ENCODE measurements at places on chromosomes 2 and 18.

- DNase-seq: no peak
Measured at GRCh38 chr2:191611614-191612013, 66.3 kb upstream of the NABP1 start.

DNA sequence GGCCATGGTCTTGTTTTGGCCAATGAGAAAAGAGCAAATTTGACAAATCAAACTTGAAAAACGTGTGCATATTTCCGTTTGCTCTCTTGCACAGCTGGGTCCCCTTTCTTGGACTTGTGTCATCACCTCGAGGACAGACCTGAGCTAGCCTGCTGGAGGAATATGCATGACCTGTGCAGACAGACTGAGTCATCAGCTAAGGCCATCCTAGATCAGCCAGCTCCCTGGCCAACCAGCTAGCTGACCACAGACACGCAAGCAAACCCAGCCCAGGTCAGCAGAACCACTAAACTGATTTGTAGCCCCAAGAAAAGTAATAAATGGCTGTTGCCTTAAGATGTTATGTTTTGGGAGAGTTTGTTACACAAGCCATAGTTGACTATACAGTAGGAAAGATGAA is 61.3 kb upstream of the PAX3 start:
- no peak for DNase-seq

GRCh38 chr2:95038635-95039298 is 13.3 kb downstream of the MAL start:
- DNase-seq: no peak

DNA sequence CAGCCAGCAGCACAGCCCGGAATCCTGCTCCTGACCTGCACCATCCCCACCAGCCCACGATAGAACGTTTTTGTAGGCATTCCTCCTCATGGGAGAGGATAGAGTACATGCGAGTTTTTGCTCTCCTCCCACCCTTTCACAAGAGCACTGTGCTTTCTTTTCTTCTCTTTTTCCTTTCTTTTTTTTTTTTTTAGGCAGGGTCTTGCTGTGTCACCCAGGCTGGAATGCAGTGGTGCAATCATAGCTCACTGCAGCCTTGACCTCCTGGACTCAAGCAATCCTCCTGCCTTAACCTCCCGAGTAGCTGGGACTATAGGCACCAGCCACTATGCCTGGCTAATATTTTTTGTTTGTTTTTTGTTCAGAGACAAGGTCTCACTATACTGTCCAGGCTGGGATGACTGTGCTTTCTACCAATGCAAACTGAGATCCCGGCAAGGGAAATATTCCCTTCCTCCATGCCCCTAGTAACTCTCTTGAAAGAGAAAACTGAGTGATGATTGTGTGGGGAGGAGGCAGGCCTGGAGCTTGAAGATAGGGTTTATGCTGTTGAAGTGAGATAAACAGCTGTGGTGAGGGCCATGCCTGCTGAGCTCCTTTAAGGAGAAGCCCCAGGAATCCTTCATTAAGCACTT is 82.6 kb upstream of the TXNDC2 start:
- no peak for DNase-seq

GRCh38 chr2:113080134-113080533 is 12.4 kb downstream of the IL1F10 start:
- peak; percentile 58 for DNase-seq

DNA sequence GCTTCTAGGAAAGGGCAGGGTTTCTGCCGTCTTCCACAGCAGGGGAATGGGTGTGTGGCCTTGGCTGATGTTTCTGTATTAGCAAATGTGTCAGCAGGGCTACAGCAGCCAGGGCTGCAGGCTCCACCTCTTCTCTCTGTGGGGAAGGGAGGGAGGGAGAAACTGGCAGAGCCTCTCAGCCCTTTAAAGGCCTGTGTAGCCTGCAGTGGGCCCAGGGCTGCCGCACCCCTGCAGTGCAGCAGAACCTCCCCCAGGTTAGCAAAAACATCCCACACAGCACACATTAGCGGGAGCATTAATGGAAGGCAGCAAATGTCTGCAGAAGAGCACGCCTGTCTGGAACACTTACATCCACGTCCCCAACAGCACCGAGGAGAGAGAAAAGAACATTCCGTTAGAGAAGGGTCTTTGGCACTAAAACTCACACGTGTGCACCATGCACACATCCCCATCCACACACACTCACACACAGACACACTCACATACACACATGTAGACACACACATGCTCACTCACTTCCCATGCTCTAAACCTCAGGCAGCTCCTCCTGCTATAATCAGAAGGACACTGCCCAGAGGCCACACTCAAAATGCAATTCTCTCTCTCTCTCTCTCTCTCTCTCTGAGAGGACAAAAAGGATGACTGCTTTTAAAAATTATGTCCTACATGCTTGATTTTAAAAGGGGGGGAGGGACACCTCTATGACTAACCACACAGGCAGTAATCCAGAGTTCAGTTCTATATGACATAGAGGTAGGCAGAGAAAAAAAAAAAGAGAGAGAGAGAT is 24.1 kb downstream of the MRPL35 start:
- peak; percentile 74 for DNase-seq

GRCh38 chr2:239289545-239289944 is 111.3 kb downstream of the HDAC4 start:
- DNase-seq: no peak

DNA sequence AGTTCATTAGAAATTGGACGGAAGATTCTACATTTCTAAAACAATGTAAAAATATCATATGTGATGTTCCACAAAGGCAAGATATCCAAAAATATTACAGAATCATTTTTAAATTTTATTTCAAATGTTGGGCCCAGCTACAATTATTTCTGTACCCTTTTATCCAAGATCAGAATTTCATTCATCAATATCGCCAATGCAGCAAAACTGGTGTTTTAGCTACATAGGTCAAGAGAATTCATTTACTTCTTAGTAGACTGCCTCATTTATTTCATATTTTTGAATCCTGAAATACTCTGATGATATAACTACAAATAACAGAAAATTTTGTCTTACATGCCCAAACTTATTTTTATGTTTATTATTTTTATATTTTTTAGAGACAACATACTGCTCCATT is 143.1 kb downstream of the CMPK2 start:
- no peak for DNase-seq

DNA sequence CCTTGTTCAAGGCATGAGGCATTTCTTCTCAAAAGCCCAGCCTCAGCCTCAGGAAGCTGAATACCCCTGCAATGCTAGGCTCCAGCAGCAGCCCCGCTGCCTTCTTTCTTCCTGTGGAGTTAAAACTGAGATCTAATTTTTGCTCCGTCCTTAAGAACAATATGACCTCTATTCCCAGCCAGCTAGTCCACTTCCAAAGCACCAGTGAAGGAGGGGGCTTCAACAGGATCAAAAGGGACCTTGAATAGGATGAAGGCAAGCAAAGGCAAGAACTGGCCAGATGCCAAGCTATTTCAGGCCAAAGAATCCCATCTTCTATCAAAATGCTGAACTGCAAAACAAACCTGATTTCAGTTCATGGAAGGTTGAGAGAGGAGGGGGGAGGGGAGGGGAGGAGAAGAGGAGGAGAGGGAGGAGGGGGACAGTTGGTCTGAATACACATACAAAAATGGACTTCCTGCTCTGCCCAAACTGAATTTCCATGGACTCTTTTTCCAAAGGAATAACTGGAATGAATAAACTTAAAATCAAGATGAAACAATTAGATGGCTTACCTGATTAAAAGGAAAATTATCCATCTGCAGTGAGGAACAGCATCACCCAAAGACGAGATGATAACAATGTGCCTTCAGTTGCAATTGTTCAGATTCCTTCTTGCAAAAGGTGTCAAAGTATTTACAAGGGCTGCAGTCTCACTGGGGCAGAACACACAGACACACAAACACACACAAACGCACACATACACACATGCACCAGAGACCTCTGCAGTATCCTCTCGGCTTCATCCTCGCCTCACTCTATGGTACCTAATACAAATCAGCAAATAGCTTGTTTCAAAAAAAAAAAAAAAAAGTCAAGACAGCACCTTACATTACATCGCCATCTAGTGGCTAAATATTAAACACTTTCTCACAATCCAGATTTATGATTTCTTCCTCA is at the start of gene SCN1A:
Gene SCN1A, minus strand, starts transcription at position 804 of the 939 bp plus-strand sequence. CDS start 54,399 bp downstream, outside the sequence.
- DNase-seq: no peak

DNA sequence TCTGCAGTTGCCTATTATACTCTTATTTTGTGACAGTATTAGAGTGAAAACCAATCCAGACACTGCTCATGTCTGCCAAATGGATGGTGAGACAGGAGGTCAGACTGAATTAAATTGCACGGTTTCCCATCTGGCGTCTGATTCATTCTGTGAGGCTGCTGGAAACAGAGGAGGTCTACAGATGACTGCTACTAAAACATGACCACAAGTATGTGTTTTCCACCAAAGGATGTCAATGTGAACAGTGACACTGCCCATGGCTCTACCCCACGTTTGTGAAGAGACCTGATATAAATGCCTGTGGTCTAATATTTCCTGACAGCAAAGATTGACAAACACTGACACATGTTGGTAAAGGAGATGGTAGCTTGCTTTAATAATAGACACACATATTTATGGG is 104.3 kb upstream of the ST6GAL2 start:
- DNase-seq: no peak

- no peak for DNase-seq
Measured at GRCh38 chr2:174078275-174078674, 113.1 kb upstream of the SP3 start.

DNA sequence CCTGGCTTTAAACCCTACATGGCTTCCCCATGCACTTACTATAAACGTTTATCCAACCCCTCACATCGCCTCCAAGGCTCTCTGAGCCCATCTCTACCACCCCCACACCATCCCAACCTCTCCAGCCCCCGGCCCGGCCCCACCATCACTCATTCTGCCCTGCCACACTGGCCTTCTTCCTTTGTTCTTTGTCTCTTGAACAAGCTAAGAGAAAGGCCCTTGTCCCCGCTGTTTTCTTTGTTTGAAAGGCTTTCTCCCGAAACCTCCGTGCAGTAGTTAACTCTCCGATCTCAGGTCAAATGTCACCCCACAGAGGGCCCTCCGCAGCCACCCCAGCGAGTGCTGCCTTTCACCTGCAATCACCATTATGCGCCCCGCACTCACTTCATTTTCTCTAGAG is 100.4 kb downstream of the AFF3 start:
- DNase-seq: no peak

- DNase-seq: no peak
Measured at GRCh38 chr2:39996653-39997080, 217.6 kb upstream of the THUMPD2 start.

DNA sequence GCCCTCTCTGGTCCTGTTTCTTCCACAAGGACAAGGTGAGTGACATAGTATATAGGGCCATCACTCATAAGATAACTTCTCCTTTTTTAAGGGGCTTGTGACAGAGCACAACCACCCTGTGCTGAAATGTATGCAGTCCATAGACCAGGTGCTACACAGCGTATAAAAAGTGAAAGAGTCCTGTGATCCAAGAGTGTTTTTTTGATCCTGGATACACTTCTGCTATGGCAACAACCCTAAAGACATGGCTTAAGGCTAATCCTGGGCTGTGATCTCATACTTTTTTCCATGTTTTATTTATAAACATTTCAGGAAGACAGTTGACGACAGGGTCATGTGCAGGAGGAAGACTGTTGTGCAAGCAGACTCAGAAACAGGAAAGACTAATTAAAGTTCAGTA is 400.5 kb upstream of the TCF4 start:
- DNase-seq: no peak

- DNase-seq: no peak
Measured at GRCh38 chr2:164368896-164369295, 252.4 kb downstream of the GRB14 start.

- no peak for DNase-seq
Measured at GRCh38 chr2:120791243-120791961, 55.7 kb downstream of the GLI2 start.

- no peak for DNase-seq
Measured at GRCh38 chr2:221202431-221202830, 369.7 kb downstream of the EPHA4 start.

GRCh38 chr2:238857959-238858358 is 10.1 kb downstream of the TWIST2 start:
- no peak for DNase-seq

- no peak for DNase-seq
Measured at GRCh38 chr2:73933194-73933593, 6.5 kb downstream of the DGUOK start.

- no peak for DNase-seq
Measured at GRCh38 chr2:3098231-3098630, 279.4 kb downstream of the EIPR1 start.

DNA sequence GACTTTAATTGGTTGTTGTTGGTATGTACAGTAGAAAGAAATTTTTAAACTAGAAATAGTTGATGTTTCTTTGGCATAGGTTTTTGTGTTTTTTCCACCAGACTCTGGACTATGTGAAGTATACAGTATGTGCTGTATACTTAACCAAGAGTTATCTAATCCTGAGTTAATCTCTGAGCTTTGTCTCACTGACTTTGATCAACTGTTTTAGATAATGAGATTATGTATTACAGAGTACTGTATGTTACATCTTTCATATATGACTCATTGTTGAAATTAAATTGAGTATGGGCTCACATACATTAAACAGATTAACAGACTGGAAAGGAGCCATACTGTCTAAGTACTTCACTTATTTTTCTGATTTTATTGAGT is 38.0 kb downstream of the ACTR2 start:
- no peak for DNase-seq

DNA sequence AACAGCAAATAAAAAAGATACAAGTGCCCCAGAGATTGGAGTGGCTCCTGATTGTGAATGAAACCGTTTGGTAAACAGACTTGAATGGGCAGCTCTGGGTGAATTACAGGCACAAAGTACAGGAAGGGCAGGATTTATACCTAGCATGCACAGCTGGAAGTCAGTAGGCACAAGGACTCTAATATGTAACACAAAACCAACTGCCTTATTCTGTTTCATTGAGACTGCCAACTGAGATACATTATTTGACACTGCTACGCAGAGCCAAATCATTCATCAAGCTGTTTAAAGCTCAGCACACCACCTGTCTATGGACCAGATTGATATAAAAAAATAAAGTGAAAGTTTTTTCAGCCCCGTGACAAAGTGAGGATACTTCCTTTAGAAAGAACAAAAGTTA is 541.2 kb downstream of the NUP35 start:
- no peak for DNase-seq

GRCh38 chr2:207589143-207589542 is 36.1 kb downstream of the METTL21A start:
- DNase-seq: no peak

DNA sequence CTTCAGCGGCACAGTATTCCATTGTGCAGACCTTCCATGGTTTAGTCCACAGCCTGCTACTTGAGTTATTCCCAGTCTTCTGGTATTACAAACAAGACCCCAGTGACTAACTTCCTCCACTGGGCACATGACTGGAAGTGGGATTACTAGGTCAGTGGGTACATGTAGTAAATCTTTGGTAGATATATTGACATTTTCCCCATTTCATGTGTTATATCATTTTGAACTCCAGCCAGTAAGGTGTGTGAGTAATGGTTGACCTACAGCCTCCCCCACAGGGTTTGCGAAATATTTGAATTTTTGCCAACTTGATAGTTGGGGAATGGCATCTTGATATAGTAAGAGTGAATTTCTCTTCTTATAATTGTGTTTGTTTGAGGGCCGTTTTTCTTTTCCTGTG is 58.8 kb downstream of the RNF144A start:
- DNase-seq: peak; percentile 40

GRCh38 chr2:238582159-238582558 is 155.4 kb downstream of the ASB1 start:
- DNase-seq: no peak

GRCh38 chr2:166958986-166959481 is 70.8 kb downstream of the XIRP2 start:
- no peak for DNase-seq

GRCh38 chr2:195413422-195413821 is 243.6 kb upstream of the SLC39A10 start:
- DNase-seq: no peak
